ENCODE measurements at places on chromosomes 12 and 14. TPM values are rescaled to one million over a fixed set of nuclear protein-coding genes. Genes with fewer than 3 reads are reported as not detected.

Gene GDF3
- total RNA-seq, result 0.84 TPM

Gene RAB2B
- 31.6 TPM for total RNA-seq

DNA sequence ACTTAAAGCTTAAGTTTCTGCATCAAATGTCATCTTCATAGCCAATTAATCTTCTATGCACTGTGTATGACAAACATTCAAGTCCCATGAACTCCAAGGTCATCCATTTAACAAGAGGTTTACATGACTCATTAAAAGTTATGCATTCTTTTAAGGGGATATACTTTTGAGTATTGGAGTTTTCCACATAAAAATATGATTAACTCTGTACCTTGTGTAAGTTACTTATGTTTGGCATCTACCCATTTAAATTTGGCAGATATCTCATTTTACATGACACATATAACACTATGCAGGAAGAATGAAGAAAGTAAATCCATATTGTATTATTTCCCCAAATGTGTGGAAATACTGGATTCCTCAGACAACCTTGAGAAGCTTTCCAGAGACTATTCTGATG, 240.2 kb downstream of the PAX9 start:
- no peak for DNase-seq
- no peak overlapping the region for H3K27ac ChIP-seq
- H3K4me3 ChIP-seq, result no peak overlapping the region

GRCh38 chr12:94180558-94181296, 32.4 kb downstream of the PLXNC1 start:
- H3K27me3 ChIP-seq, result no peaks in the 10 kb centered on the region
- no peak overlapping the region for H3K27ac ChIP-seq
- no peak for DNase-seq
- H3K4me3 ChIP-seq, result no peak overlapping the region
- H3K4me1 ChIP-seq, result no peaks in the 10 kb centered on the region

DNA sequence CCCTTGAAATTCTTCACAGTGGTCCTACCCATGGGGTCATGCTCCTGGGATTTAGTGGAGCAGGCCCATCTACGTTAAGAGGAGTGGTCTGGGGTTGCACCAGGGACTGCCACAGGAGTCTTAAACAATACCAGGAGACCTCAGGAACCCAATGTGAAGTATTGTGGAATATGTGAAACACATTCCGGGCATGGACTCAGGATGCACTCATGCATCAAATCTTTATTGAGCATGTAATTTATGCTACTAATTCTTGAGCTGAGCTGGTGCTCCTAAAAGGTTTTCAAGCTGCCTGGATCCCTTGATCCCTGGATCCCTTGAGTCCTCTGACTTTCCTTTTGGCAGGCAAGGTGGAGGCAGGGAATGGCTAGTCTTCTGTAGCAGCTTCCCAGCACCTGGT, 8.8 kb downstream of the SERPINA10 start:
- no peak overlapping the region for H3K27ac ChIP-seq
- DNase-seq, result no peak
- no peaks in the 10 kb centered on the region for H3K27me3 ChIP-seq
- no peaks in the 10 kb centered on the region for H3K4me1 ChIP-seq
- H3K36me3 ChIP-seq, result no peaks in the 10 kb centered on the region

Gene LMNTD1
- not detected for total RNA-seq

- DNase-seq, result no peak
- H3K27ac ChIP-seq, result no peak overlapping the region
- H3K4me3 ChIP-seq, result no peak overlapping the region
Observed at GRCh38 chr12:5402009-5402935, 29.6 kb upstream of the NTF3 start.
